DMS153 (cell line): ENCODE measurements at places on chromosomes 6 and 20.

DNA sequence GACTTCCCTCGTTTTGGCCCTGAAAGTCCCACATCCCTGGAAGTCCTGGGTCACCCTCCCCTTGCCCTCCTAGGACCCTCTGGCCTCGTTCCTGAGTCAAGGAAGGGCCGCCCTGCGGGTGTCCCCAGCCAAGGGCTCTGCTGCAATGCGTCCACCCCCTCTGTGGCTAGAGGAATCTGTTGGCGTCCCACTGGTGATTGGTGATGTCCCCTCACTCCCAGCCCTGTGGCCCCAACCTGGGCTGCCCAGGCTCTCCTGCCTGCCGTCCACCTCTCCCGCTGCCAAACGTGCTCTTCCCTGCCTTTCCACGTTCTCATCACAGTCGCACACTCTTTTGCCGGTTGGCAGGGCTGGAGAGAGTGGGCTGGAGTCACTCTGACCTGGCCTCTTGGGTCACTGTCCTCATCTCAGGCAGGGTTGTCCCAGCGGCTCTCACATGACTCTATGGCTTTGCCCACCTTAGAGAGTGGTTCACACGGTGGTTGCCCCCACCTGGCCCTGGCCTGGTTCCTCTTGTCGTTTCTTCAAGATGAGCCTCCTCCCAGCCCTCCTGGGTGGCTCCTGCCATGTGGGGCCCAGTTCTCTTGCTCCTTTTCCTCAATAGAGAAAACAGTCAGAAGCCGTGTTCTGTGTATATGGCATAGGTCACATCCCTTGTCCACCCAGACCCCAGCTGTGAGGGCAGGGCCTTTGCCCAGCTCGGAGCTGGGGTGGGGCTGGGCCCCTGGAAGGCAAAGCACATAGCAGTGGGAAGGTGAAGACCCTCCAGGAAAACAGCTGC, 100.9 kb downstream of the TMEM242 start:
- no peak for DNase-seq

DNA sequence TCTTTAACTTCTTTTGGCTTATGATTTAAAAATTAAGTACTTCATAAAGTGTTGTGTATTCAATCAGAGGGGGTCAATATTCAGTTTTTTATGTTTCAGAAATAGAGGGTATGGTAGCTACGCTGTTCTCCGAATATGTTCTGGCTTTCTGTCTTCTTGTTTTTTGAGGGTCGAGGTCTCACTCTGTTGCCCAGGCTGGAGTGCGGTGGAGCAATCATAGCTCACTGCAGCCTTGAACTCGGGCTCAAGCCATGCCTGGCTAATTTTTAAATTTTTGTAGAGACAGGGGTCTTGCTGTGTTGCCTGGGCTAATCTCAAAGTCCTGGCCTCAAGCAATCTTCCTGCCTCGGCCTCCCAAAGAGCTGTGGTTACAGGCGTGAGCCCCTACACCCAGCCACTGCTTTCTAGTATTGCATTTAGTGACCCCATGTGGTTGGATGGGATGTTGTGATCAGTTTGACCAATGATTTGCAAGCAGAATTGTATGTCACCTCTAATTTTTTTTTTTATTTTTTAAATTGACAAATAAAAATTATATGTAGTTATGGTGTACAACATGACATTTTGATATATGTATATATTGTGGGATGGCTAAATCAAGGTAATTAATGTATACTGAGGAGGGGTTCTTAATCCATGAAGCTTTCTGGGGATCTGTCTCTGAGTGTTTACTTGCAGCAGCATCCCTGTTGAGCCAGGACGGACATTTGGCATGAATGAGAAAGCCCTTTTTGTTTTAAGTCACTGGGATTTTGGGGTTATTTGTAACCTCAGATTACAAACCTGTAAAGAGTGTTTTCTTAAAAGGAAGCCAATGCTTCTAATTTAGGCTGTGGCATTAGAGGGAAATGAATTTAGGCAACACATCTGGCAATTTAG, 38.5 kb upstream of the DEK start:
- DNase-seq, result no peak

- DNase-seq, result no peak
These were observed 20.3 kb downstream of the ZMYND8 start for GRCh38 chr20:47336129-47336754.

DNA sequence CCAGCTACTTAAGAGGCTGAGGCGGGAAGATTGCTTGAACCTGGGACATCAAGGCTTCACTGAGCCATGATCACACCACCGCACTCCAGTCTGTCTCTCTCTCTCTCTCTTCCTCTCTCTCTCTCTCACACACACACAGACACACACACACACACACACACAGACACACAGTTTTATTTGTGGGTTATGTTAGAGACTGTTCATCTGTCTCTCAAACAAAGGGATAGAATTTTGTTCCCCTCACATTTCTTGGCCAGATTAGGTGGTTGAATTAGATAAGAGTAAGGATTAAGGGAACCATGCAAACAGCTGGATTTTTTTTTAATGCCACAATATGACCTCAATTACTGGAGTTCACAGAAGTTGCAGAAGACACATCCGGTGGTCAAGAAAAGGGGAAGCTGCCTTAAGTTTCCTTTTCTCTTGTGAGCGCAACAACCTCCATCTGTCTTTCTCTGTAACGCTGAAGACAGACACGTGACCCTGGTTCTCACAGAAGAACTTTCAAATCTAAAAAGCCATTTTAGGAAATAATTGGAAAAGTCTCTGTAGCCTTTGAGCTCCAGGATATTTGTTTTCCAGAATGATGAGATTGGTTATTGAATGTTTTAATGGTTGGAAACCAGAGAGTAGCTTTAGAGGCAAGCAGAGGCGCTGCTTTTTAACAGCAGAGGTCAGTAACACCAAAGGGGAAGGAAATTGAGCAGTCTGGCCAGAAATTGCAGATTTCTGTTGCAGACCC, 32.9 kb upstream of the LGSN start:
- DNase-seq, result no peak

DNA sequence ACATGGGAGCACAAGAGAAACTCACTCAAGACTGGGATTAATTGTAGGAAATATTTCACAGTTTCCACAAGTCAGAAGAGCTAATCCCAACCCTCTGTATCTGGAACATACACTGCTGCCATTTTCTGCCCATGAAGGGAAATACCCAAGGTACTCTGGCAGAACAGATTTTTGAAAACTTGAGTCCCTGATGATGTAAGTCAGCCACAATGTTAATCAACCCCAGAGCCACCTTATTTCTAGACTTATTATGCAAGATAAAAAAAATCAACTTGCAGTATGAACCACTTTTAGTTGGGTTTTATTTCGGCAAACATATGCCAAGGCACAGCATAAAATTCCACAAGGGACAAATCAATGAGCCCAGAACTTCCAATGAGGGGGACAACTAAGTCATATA, 141.5 kb downstream of the LY86 start:
- no peak for DNase-seq

DNA sequence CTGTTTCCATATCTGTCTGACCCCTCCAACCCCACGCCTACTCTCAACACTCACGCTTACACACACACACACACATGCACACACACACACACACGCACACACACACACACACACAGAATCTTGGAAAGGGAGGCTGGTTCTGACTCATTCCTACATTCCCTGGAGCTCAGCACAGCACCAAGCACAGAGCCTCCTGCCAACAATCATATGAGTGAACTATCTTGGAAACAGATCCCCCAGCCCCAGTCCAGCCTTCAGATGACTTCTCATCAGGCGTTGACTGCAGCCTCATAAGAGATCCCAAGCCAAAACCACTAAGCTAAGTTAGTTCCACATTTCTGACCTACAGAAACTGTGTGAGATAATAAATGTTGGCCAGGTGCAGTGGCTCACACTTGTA, 14.1 kb upstream of the HCK start:
- DNase-seq, result no peak

- no peak for DNase-seq
These were observed 32.8 kb downstream of the SNX5 start for GRCh38 chr20:17935761-17936160.

DNA sequence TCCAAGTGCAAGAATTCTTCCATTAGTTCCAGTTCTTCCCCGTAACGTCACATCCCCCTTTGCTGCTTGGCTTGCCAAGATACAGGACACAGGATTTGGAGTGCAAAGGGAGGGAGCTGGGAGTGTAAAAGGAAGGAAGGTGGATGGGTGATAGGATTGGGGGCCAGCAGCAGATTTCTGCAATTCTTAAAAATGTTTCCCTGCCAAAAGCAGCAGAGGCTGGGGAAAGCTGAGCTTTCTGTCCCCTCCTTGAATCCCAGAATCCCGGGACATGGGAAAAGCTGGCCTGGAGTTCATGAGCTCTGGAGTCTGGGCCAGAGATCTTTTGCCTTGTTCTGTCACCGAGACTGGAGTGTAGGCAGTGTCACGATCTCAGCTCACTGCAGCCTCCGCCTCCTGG, 60.0 kb upstream of the EPB41L1 start:
- DNase-seq, result no peak

- DNase-seq, result no peak
These were observed 25.6 kb downstream of the HLA-G start for GRCh38 chr6:29853245-29853644.

DNA sequence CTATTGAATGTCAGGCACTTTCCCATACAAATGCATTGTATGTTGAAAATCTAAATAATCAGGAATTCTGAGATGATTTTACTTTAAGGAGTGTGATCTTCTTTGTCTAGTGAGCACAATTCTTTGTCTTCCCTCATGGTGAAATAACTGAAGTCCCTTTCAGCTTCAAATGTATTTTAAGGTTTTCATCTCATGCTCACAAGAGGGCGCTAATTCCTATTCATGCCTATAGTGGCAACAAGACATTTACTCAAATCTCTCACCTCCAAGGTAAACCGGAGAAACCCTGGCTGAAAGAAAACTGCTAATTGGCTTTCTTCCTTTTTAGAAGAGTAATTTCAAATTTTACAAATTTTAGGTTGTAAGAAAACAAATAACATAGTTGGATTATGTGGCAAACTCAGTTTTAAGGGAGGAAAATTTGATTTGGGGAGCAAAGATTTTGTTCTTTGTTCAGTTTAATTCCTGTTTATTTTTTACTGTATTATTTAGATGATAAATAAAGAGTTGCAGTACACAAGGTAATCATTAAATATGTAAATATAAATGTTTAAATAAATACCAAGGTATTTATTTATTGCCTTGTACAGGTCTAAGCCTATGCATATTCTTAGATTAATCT, 69.1 kb downstream of the SLC35F1 start:
- DNase-seq, result peak; percentile 34

GRCh38 chr6:13407709-13408695, 79.4 kb downstream of the GFOD1 start:
- DNase-seq, result no peak

GRCh38 chr6:129835691-129836090, 25.4 kb downstream of the TMEM244 start:
- no peak for DNase-seq

- DNase-seq, result no peak
These were observed 72.8 kb upstream of the ECI2 start for GRCh38 chr6:4208158-4208557.

DNA sequence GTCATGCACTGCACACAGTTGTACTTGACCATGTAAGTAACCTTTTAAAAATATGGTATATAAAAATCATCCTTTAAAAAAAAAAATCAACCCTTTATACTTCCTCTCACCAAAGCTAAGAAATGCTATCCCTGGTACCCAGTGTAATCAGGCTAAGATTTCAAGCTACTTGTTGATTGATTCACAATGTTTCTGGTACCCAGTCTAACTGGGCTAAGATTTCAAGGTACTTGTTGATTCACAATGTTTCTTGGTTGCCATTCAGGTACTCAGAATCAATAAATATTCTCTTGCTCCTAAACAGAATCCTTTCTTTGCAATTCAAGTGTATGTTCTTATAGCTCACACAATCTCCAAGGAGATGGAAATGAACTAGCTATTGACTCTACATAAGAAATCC, 76.4 kb downstream of the SMLR1 start:
- DNase-seq, result no peak
